ENCODE measurements at places on chromosomes 2 and 18.

- DNase-seq, result no peak
Measured at GRCh38 chr2:197201874-197202273, 108.7 kb downstream of the ANKRD44 start.

- DNase-seq, result no peak
Measured at GRCh38 chr18:72612894-72613533, 68.9 kb upstream of the CBLN2 start.

DNA sequence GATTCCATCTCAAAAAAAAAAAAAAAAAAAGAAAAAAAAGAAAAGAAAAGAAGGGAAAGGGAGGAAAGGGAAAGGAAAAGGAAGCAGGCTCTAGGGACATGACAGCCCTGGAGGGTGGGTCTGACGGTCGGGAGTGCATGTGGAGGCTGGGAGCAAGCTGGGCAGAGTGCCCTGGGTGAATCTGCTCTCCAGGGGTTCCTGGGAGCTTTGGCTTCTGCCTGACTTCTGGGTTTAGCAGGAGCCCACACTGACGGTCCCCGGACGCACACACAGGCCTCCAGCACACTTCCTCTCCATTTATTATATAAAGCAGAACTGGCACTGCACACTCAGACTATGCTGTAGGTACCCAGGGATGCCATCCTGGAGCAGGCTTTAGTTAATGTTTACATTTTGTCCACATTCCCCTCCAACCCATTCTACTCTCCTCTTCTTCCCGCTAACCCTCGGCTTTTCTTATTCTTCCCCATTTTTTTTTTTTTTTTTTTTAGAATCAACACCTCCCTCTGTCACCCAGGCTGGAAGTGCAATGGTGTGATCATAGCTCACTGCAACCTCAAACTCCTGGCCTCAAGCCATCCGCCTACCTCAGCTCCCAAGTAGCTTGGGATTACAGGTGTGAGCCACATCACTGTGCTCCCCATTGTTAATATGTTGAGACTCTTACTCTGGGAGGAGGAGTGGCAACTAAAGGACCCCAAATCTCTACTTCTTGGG lies 151.1 kb upstream of the SLC1A4 start:
- DNase-seq, result no peak

GRCh38 chr2:83630351-83630750 lies 828.7 kb downstream of the SUCLG1 start:
- DNase-seq, result no peak

DNA sequence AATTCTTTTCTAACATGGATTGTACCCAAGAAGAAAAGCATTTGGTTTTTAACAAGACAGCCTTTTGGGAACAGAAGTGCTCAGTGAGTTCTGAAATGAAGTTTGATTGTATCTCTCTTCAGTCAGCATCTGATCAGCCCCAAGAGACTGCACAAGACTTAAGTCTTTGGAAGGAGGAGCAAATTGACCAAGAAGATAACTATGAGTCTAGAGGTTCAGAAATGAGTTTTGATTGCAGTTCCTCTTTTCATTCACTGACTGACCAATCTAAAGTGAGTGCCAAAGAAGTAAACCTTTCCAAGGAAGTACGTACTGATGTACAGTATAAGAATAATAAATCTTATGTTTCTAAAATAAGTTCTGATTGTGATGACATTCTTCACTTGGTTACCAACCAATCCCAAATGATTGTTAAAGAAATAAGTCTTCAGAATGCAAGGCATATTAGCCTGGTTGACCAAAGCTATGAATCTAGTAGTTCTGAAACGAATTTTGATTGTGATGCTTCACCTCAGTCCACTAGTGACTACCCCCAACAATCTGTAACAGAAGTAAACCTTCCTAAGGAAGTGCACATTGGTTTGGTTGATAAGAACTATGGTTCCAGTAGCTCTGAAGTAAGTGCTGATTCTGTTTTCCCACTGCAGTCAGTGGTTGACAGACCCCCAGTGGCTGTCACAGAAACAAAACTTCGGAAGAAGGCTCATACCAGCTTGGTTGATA lies 31.2 kb downstream of the ZDBF2 start:
- DNase-seq, result no peak

- no peak for DNase-seq
Measured at GRCh38 chr2:241087420-241088268, 14.4 kb downstream of the MTERF4 start.

Measured in pancreas (tissue), 10 donors.